Posterior vena cava (tissue), 2 donors: ENCODE measurements at places on chromosomes 4 and X. TPM values are rescaled to one million over a fixed set of nuclear protein-coding genes. Genes with fewer than 3 reads are reported as not detected.

DNA sequence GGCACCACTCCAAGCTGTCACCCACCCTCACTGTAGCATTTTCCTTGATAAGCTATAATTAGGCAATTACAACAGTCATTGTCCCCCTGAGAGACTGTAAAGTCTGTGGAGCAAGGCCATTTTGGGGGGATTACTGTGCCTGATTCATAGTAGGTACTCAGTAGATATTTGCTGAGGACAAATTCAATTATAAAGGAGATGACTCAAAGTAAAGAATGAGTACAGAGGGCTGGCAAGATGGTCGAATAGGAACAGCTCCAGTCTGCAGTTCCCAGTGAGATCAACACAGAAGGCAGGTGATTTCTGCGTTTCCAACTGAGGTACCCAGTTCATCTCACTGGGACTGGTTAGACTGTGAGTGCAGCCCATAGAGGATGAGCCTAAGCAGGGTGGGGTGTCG is 42.0 kb downstream of the MAOB start:
- no peak for DNase-seq

DNA sequence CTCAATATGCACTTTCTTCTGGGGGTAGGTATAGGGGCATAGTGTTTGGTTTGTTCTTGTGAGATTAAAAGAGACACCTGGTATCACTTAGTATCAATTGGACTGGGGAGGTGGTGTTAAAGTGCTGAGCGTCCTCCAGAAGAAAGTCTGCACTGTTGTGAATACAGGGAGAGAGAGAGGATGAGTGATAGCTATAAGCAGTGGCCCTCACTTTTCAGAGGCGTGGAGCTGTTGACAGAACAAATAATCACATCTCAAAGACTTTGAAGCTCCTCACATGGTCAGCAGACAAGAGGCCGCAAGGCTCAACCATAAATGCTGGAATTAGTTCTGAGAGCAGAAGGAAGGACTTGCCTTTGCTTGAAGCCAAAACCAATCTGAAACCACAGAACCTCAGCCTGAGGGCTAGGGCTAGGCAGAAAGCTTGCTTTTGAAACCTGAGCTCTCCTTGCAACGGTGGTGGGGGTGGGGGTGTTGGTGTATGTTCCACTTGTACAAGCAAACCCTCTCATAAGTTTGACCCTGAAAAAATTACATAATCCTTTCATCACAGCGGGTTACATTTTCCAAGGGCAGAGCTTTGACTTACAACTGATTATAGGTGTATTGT is 123.2 kb upstream of the SCML1 start:
- DNase-seq = no peak

Gene NPY2R
- total RNA-seq = 0.09 TPM

DNA sequence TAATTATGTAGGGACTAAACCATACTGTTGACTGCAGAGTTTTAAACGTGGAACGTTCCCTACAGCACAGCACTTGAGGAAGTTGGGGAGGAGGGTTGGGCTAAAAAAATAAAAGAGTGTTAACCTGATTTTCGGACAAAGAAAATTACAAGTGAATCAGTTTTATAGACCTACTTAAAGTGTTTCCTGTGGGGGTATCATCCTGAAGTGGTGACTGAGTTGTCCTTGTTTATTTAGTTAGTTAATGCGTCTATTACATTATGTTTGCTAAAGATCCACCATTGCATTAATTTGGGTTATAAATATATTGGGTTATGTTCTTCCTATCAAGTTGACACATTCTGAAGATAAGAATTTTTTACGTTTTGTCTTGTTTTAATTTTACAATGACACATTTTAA is 14.7 kb downstream of the UNC5C start:
- DNase-seq = no peak

Gene PWWP3B
- total RNA-seq = 0.93 TPM

DNA sequence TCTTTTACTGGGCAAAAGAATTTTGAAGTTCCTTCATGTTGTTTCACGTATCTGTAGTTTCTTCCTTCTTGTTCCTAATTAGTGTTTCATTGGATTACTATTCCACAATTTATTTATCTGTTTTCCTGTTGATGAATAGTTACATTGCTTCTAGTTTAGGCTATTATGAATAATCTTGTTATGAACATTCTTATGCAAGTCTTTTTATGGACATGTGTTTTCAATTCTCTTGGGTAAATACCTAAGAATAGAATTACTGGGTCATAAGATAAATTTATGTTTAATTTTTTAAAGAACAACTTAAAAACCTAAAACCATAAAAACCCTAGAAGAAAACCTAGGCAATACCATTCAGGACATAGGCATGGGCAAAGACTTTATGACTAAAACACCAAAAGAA is 70.9 kb upstream of the RXFP1 start:
- no peak for DNase-seq

DNA sequence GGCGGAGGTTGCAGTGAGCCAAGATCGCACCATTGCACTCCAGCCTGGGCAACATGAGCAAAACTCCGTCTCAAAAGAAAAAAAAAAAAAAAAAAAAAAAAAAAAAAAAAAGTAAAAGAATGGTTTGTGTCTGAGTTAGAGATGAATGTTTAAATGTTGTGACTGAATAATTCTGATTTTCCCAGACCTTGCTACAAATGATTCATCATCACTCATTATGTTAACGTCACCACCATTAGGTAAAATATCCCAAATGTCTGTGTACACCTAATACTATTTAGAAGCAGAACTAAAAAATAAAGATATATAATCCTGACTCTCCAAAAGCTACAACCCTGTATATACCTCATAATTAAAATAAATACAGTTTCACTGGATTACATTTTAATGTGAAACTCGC is 70.8 kb downstream of the HHIP start:
- no peak for DNase-seq

DNA sequence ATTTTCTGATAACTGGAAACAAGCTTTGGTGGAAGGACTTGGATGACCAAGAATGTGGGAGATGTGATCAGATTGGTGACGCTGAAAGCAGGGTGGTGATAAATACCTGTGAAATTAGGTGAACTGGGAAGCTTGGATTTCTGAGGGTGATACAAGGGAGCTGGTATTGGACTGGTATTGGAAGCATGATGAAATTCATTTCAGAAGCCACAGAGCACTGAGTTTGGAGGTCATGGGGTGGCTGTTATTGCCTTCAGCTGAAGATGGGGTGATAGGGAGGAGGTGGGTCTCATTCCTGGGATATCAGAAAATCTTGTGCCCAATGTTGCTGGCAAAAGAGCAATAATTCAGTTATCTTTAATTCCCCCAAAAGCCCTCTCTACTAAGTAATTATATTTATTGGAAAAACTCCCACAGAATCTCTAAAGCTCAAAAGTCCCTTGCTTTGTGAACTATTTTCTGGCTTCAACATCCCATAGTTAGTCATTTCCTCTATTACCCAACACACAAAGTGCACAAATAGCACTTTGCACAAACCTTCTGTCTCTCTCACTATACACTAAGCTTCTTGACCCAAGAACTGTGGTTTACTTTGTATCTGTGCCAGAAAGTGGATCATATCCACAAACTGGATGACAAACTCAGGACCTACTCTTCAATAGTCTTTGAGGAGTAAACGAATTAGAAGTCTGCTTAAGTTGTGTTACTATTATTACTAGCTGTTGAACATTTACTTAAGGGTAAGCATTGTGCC is 23.1 kb upstream of the CAMK2D start:
- no peak for DNase-seq

Gene CHRNA9
- total RNA-seq = not detected

- DNase-seq = peak; percentile 73
Observed at GRCh38 chr4:178090640-178091411, 648.6 kb upstream of the AGA start.

Gene PRKG2
- total RNA-seq = 2.2 TPM

DNA sequence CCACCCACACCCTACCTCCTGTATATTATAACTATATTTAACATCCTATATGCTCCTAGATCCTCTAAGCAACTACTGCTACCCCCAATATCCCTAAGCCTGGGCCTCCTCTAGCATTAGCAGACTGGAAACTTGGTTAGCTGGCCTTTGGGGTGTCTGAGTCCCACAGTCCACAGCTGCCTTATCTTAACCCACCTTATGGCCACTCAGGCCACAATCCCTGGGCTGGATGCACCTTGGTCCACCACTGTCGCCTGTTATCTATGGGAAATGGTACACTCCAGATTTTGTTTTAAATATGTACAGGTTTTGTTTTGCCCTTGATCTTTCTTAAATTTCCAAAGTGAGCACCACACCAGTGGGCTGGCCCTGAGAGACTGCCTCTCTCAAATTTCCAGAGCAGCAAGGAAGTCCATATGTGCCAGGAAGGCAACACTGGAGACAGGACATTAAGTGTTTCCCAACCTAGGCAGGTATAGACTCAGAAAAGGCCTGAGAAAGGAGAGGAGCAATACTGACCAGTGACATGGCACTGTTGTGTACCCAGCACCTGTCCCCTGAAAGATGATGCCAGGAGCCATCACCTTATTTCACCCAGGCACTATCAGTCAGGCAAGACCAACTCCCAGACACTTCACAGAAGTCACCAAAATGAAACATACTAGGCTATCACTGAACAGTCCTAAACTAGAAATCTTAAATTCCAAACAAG is 921 bp downstream of the PFKFB1 start:
- DNase-seq = no peak

- DNase-seq = peak; percentile 90
Observed at GRCh38 chr4:57109847-57110639, at the start of gene IGFBP7. IGFBP7 (minus strand) TSS chr4:57110385; CDS start chr4:57110351, 34 bp downstream.

DNA sequence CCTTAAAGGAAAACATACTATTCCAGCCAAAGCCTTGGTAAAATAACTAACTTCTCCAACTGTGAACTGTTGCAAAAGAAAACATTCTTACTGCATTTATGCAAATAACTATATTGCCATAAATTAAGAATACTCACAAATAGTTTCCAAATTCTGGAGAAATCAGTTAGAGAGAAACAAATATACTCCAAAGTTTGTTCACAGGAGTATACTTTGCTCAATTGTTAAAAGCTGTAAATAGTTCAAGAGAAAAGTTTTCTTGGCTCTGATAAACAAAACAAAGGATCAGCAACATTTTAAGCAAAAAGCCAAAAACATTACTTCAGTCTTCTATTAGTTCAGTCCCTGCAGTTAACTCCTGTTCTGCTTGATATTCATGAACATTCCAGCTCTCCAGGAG is 83.0 kb downstream of the EIF4E start:
- no peak for DNase-seq

- DNase-seq = no peak
Observed at GRCh38 chr4:183758061-183758757, 99.1 kb downstream of the TRAPPC11 start.

DNA sequence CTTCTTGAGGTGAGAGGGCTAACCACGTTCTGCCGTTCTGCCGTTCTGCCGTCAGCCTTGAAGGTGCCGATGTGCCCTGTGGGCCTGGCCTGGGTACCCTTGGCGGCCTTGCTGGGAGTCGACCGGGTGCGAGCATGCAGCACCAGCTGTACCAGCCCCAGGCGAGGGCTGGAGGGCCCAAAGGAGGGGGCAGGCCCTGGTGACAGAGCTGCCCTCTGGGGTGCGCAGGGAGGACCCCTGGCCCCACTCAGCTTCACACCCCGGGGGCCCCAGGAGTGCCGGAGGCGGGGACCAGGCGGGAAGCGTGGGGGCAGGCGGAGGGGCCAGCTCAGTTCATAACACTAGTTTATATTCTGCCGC is 22.1 kb downstream of the UVSSA start:
- peak; percentile 68 for DNase-seq

Gene NHSL2
- 46.1 TPM for total RNA-seq

Gene AWAT2
- total RNA-seq = not detected

- no peak for DNase-seq
Observed at GRCh38 chr4:21191317-21191716, 491.1 kb downstream of the PACRGL start.

Gene PIGA
- total RNA-seq = 11.9 TPM

Gene DMP1
- total RNA-seq = not detected

Gene PNMA6F
- total RNA-seq = not detected

GRCh38 chrX:53091354-53091753 is 2.6 kb upstream of the KANTR start:
- no peak for DNase-seq

Gene VCX
- not detected for total RNA-seq

Gene NLGN3
- 0.67 TPM for total RNA-seq

Gene TCEAL6
- total RNA-seq = not detected

Gene GPRIN3
- 3.5 TPM for total RNA-seq
